ENCODE measurements at places on chromosomes 3 and 15.
A peak's percentile ranks its signal among the peaks of the same experiment; 100 is the strongest.

DNA sequence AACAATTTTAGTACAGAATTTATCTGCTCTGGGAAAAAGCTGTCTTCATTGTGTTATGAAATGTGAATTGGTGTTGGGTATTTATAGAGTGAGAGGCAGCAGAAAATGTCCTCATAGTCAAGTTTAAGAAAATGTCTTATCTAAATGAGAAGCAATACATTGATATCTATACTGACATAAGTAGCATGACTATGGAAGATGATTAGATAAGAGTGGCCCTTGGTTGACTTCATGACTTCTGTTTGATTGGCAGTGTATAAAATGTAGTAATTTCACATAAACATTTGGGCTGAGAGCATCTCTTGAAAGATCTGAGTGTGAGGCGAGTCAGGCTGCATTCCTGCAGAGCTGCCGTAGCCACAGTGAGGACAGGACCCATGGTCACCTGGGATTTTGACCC, 19.4 kb downstream of the MCTP2 start:
- DNase-seq: no peak

GRCh38 chr3:39106851-39107387, 508 bp downstream of the GORASP1 start:
- no peak for DNase-seq

GRCh38 chr3:66038726-66039589, at the start of gene MAGI1:
Gene MAGI1 (minus strand): TSS chr3:66038918. CDS start chr3:66038308, 610 bp downstream.
- peak; percentile 81 for DNase-seq

DNA sequence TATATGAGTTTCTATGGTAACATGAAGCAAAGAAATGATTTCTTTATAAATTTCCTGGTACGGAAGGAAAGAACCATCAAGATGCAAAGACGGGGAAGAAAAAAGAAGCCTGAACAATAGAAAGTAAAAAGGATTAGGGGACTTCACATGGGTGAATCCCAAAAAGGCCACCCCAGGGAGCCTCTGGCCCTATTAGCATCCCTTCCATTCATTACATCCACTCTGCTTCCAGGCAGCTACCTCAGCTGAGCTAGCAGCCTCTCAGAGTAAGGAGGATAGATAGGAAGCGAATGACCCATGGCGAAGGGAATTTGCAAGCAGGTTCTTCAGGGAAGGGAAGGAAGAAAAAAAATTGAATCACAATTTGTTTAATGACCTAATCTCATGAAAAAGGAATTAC, 81.6 kb downstream of the GABRB3 start:
- no peak for DNase-seq

GRCh38 chr15:43776718-43777266, at the start of gene ELL3:
Gene ELL3 (minus strand): TSS chr15:43776966. CDS start chr15:43776901, 65 bp downstream.
- DNase-seq: peak; percentile 89

- no peak for DNase-seq
Measured at GRCh38 chr3:12158387-12159226, at the start of gene TIMP4. Gene TIMP4 (minus strand): TSS chr3:12158912. CDS start chr3:12158840, 72 bp downstream.

GRCh38 chr3:106809623-106810299, 567.5 kb upstream of the CCDC54 start:
- no peak for DNase-seq

- no peak for DNase-seq
Measured at GRCh38 chr15:38351466-38351865, 98.8 kb downstream of the SPRED1 start.

GRCh38 chr3:194598771-194599557, 34.3 kb downstream of the TMEM44 start:
- no peak for DNase-seq

DNA sequence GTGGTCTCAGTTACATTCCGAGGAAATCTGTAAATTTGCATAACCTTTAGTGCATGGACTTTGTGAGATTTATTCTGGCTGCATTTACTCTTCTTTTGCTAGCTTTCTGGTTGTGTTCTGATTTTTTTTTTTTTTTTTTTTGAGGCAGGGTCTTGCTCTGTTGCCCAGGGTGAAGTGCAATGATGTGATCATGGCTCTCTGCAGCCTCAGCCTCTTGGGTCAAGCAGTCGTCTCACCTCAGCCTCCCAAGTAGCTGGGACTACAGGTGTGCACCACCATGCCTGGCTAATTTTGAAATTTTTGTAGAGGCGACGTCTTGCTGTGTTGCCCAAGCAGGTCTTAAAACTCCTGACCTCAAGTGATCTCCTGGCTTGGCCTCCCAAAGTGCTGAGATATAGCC, 12.6 kb downstream of the RAB5A start:
- no peak for DNase-seq

DNA sequence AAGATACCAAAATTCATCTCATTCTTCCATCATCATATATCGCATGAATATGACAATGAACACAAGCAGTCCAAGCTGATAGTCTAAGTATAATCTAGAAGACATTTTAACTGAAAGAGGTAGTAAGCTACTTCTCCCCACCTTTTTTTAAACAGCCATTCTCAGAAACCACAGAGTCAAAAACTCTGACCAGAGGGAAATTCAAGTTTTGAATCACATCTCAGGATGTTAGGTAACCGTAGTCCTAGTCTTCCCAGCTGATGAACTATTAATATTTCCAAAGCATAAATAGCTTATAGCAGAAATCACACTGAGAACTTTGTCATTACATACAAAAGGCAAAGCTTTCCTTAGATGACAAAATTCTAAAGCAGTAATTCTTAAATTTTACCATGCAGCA, 25.8 kb downstream of the NPTN start:
- DNase-seq: no peak

DNA sequence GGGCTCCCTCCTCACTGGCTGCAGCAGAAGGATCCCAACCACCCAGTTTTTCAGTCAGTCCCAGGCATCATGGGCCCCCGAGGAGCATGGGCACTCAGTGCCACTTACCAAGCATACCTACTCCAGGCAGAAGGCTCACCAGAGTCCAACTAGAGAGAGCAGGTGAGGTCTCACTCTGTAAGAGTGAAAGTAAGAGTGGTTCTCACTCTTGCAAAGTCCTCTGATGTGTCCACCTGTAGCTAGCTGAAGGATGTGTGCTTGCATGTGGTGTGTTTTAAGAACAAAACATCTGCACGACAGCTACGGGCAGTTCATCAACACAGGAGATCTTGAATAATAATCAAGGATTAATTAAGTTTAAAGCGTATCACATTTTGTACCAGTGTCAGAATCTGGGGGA, 49.7 kb downstream of the CCK start:
- DNase-seq: peak; percentile 65

GRCh38 chr15:70142322-70143191, 44.8 kb upstream of the TLE3 start:
- no peak for DNase-seq
